ENCODE measurements at places on chromosomes 12 and 14. TPM values are rescaled to one million over a fixed set of nuclear protein-coding genes. Genes with fewer than 3 reads are reported as not detected.

GRCh38 chr12:119660076-119660475 is 7.9 kb upstream of the PRKAB1 start:
- H3K4me1 ChIP-seq, result no peaks in the 10 kb centered on the region
- no peak for DNase-seq
- H3K4me3 ChIP-seq, result no peak overlapping the region
- H3K27me3 ChIP-seq, result no peaks in the 10 kb centered on the region
- no peak overlapping the region for H3K27ac ChIP-seq

DNA sequence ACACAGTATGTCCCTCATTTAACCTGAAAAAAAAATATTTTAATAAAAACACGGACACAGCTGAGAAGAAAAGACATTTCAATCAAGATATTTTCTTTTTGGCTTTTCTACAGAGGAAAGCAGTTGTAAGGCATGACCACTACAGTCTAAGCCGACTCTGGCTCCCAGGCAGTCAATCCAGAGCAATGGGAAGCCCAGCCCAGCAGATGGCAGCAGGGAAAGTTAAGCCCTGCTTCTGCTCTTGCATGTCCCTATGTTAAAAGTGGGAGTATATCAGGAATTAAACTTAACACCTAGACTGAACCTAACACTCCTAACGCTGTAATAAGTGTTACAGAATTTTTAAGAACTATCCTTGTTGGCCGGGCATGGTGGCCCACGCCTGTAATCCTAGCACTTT is 19.5 kb upstream of the HAL start:
- no peak for DNase-seq
- no peak overlapping the region for H3K27ac ChIP-seq
- peaks cover 18% of the 10 kb centered on the region for H3K36me3 ChIP-seq
- no peaks in the 10 kb centered on the region for H3K27me3 ChIP-seq
- peaks cover 13% of the 10 kb centered on the region for H3K4me1 ChIP-seq

DNA sequence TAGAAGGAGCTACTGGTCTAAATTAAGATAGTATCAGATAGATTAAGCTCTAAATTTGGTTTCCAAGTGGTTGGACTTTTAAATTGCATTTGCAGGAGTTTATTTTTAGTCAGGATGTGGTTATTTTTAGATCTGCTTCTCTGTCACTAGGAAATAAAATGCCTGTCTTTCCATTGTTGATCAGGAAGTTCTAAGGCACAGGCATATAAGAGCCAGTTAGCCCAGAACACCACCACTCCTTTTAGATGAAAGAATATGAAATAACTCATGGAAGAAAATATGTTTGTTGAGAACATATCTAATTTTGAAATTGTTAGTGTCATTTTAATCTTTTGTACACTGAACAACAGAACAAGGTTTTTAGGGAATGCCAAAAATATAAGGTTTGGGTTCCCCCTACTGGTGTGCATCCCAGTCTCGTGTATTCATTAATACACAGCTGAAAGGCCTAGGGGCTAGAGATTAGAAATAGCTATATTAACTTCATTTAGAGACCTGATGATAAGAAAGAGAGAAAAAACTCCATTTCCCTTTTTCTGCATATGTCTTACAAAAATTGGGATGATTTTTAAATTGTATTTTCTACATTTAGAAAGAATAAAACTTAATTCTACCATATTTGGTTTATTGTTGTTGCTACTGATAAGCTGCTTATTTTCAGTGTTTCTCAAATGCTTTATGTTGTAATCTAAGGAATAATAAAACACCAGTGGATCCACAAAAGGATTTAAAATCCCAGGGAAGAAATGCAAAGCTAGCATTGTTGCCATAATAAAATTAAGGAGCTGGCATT is 67.2 kb downstream of the RIC8B start:
- no peaks in the 10 kb centered on the region for H3K36me3 ChIP-seq
- H3K27ac ChIP-seq, result no peak overlapping the region
- no peak overlapping the region for H3K4me3 ChIP-seq

- H3K27me3 ChIP-seq, result no peaks in the 10 kb centered on the region
- peaks cover 11% of the 10 kb centered on the region for H3K4me1 ChIP-seq
These were observed 37.5 kb downstream of the ACACB start for GRCh38 chr12:109153821-109154441.

IL22 gene
- polyA plus RNA-seq, result not detected

RNASE7 gene
- not detected for polyA plus RNA-seq

P2RX2 gene
- polyA plus RNA-seq, result not detected

Data from B cell (primary cell).